ENCODE measurements at places on chromosomes 1 and 21.

- DNase-seq, result no peak
Observed at GRCh38 chr1:61812916-61813315, 70.6 kb downstream of the PATJ start.

DNA sequence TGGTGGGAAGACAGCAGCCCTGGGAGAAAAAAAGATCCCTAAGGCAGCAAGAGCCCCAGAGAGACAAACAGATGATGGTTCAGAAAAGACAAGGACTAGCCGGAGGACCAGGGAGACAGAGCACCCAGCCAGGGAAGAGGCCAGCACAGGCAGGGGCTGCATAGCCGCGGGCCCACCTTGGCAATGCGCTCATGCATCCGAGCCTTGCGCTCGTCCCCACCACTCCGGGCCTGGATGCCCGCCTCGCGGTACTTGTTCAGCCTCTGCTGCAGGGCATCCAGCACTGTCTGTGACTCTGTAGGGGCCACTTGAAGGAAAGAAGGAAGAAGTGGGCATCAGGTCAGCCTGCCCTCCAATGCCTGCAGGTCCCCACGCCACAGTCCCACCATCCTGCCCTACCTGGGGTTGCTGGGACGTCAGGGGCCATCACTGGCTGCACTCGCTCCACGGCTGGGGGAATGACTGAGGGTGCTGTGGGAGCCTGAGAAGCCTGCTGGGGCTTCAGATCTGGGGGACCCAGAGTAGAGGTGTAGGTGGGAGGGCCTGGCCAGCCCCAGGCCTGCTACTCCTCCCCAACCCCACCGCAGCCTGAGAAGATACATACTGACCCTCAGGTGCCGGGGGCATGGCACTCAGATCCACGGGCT, 7.0 kb downstream of the CC2D1B start:
- no peak for DNase-seq

DNA sequence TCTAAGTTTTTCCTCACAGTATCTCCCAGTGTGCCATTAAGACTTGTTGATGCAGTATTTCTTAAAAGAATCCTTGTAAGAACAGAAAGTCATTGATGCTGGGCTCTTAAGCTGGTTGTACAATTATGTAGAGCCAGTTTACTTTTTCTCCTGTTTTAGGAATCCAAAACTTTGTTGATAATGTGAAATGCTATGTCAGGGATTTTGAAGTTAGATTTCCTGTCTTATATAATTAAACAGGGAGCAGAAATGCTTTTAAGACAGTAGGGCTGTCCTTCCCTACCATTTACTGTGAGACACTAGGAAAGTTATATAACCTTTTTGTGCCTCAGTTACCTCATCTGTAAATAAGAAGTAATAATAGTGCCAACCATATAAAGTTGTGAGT, 26.0 kb downstream of the CCDC18 start:
- no peak for DNase-seq

DNA sequence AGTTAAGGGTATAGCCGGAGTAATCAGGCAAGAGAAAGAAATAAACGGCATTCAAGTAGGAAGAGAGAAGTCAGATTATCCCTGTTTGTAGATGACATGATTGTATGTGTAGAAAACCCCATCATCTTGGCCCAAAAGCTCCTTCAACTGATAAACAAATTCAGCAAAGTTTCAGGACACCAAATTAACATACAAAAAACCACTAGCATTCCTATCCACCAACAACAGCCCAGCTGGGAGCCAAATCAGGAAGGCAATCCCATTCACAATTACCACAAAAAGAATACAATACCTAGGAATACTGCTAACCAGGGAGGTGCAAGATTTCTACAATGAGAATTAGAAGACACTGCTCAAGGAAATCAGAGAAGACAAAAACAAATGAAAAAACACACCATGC, 45.3 kb downstream of the MAST2 start:
- no peak for DNase-seq

DNA sequence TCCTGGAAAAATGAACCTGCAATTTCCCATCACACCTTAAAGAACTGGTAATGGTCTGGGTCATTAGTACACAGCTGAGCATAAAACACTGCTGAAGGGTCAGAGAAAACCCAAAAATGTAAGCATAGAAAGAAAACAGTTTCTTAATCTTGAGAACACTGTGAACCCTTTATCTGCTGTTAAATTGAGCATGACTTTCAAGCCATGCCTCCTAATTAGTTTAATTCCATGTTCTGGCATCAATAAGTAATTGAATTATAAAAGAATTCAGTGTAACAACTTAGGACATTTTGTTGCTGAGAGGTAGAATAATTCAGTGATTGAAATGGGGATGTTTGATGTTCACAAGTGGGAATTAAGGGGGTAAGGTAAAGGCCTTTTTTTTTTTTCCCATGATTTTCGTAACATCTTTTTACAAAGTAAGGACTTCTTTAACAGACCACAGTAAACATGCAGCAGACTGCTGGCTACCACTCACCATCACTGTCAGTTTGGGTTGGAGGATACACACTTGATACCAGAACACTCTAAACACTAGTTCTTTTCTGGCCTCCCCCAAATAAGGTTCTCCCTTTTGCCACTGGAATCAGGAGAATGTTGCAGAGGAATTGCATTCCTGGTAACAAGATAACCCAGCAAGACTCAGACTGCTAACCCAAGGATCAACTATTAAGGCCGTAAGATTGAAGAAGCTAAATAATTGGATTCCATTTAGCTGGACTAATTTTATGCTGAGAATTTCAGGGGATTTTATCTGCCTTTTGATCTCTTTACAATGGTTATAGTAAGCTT, 3.0 kb downstream of the RWDD3 start:
- DNase-seq, result no peak

DNA sequence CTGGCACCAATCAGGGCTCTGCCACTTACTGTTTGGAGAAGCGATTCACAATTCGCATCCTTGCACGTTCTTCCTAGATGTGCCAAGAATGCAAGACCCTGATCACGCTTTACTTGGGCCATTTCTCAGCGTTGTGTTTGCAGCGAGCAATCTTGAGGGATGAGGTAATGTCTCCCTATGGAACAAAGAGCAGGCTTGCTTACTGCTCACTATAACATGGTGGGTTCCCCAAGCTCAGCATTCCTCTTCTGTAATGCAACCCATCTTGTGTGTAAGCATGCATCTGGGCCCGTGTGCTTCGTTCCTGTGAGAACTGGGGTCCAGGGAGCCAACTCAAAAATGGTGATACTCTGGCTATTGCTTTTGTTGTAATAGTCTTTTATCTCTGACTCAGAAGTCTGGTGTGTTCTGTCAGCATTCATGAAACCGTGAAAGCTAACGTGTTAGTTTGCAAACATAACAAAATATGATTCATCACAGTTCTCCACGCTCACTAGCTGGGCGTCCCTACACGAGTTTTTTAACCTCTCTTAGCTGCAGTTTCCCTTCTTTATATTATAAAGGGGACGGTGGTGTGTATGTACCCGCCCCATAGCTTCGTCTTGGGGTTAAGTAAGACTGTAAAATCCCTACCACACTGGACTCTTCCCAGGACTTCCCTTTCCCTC, 33.3 kb downstream of the DNTTIP2 start:
- DNase-seq, result no peak

DNA sequence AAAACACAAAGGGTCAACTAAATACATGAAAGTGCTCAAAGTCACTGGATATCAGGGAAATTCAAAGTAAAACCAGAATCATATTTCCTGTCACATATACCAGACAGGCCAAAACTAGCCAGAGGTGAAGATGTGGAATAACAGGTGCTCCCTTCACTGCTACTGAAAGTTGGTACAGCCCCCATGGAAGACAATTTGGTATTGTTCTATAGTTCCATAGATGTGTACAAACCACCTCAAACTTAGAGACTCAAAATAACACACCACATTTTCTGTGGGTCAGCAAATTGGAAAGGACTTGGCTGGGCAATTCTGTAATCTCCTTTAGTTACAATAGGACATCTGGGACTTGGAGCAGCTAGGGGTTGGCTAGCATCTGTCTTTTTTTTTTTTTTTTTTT, 24.5 kb upstream of the SOAT1 start:
- no peak for DNase-seq

DNA sequence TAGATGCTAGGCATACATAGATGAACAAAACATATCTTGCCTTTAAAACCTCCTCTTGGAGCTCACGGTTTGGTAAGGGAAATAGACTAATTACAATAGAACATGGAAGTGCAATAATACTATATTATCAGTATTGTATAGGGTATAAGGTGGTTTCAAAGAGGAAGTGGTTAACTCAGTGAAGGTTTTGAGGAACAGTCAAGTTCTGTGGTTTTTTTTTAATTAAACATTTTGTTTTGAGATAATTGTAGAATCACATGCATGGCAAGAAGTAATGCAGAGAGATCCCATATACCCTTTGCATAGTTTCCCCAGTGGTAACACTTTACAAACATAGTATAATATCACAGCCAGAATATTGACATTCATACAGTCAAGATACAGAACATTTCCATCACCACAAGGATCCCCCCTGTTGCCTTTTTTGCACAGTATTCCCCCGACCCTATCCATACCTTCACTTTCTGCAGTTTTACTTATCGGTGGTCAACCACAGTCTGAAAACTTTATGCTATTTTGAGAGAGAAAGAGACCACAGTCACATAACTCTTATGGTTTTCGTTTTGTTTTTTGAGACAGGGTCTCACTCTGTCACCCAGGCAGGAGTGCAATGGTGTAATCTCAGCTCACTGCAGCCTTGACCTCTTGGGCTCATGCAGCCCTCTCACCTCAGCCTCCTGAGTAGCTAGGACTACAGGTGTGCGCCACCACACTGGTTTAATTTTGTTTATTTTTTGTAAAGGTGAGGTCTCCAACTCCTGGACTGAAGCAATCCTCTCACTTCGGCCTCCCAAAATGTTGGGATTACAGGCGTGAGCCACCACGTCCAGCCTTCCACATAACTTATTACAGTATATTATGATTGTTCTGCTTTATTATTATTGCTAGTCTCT, 60.5 kb upstream of the KIAA1614 start:
- DNase-seq, result no peak

Measured in cortex of kidney (tissue), 1 donor.